ENCODE measurements at places on chromosomes 2 and 18.

- no peak for DNase-seq
Observed at GRCh38 chr2:221724631-221725203, 152.6 kb upstream of the EPHA4 start.

GRCh38 chr2:211494536-211494935 is 938.1 kb downstream of the CPS1 start:
- DNase-seq, result peak; percentile 27

DNA sequence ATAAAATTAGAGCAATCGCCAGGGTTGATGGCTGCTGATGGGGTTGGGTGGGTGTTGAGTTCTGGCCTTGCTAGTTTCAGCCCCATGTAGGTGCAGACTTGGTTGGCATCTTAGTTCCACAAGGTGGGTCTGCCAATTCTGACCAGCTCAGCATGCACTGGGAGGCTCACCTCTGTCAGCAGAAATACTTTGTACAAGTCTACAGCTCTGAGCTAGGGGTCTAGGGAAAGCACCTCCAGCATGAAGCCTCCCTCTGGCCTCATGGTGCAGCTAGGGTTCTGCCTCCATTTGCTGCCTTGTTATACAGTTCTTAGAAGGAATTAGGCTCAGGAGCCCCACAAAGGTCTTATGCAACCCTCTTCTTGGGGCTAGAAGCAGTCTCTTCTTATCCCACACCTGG is 278.9 kb upstream of the HDAC4 start:
- DNase-seq, result no peak

GRCh38 chr2:64439194-64439593 is 14.8 kb upstream of the LGALSL start:
- DNase-seq, result no peak

DNA sequence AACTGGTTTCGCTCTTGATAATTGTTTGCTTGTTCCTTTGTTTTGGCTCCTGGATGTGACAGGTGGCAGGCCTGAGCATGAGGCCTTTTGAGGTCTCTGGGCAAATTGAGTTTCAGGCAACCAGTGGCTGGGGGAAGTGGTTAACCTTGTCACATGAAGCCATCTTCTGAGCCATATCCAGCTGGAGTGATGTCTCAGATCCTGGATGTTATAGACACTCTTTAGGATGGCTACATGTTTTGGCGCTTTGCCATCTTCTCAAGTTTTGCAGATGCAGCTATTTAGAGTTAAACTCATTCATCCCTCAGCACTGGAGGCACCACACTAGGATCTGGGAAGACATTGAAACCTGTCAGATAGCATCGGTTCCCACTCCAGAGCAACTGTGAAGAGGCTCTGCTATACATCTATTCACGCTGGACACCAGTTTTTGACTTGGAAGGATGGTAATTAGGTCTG is 25.3 kb upstream of the TACR1 start:
- no peak for DNase-seq

DNA sequence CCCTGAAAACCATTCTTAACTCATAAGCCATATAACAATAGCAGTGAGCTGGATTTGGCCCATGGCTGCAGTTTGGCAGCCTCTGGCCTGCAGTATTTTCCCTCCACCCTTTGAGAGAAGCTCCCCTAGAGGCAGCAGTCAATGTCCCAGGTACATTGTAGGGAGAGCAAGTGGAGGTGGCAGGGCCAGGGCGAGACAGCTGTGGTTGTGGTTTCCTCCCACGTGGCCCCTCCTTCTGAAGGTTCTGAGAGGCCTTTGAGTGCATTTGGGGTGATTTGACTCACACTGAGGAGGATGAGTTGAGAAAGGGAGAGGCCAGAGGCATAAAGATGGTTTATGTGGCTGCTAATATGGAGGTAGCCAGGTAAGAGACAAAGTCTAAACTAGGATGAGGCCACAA is 45.5 kb upstream of the LDAH start:
- no peak for DNase-seq

GRCh38 chr18:9413576-9413975 is 61.7 kb upstream of the RALBP1 start:
- DNase-seq, result no peak

DNA sequence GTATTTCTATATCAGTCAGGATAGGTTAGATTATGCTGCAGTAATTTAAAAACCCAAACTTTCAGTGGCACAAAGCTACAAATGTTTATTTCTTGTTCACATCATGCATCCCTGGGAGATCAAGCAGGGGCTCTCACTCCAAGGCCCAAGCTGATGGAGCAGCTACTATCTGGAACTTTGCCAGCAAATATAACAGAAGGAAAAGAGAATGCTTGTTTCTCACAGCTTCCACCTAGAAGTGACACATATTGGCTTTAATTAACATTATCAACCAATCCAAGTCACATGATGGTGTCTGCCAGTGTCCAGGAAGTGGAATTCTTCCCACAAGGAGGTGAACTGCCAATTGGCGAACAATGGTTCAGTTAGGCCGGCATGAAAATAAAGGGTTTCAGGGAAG is 306.9 kb downstream of the BCL11A start:
- DNase-seq, result no peak

GRCh38 chr18:51890762-51891161 is 449.2 kb upstream of the DCC start:
- no peak for DNase-seq

GRCh38 chr2:8437949-8438400 is 243.9 kb upstream of the ID2 start:
- DNase-seq, result no peak

- no peak for DNase-seq
Observed at GRCh38 chr18:60053747-60054304, 154.0 kb downstream of the PMAIP1 start.

DNA sequence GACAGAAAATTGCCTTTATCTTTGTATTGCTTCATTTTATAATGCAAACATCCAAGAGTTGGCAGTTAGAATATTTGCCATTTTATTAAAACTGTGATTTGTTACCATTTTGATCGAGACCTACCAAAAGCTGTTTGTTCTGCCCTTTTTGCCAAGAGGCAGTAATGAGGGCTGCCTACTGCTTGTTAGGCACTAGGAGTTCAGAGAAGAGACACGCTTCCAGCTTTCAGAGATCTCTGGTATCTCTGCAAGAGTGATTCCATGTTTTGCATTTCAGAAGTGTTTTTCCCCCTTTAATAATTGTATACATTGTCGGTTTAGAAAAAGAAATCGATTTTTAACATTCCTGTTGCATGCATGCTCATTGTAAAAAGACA is 628 bp downstream of the MRPL30 start:
- DNase-seq, result no peak

GRCh38 chr2:224038830-224039079 is 331 bp downstream of the SERPINE2 start:
- DNase-seq, result no peak

- no peak for DNase-seq
Observed at GRCh38 chr2:126859631-126860030, 39.1 kb upstream of the TEX51 start.

DNA sequence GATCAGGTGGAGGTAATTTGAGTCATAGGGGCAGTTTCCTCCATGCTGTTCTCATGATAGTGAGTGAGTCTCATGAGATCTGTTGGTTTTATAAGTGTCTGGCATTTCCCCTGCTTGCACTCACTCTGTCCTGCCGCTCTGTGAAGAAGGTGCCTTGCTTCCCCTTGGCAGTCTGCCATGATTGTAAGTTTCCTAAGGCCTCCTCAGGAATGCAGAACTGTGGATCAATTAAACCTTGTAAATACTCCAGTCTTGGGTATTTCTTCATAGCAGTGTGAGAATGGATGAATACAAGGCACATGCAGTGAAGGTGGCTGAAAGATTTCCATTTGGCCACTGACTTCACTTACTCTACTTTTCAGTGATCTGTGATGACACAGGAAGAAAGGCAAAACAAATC is 133.7 kb downstream of the SH3BP4 start:
- DNase-seq, result no peak

- peak; percentile 53 for DNase-seq
Observed at GRCh38 chr2:147082850-147083522, 761.8 kb upstream of the ACVR2A start.

DNA sequence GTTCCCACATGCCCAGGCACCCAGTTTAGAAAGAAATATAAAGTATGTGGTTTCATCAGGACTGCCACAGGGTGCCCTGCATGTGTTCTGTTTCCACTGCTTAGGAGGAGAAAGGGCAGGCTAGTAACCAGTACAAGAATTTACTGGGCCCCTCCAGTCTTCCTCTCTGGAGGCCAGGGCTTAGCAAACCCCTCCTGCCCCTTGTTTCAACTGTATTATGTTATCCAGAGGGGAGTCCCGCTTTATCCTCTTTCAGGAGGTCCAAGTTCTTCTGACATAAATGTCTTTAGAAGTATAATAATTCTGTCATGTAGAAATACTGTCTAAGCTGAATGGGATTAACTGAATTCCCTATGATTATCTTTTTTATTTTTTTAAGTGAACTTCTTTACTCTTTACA is 132.1 kb downstream of the WDSUB1 start:
- no peak for DNase-seq

DNA sequence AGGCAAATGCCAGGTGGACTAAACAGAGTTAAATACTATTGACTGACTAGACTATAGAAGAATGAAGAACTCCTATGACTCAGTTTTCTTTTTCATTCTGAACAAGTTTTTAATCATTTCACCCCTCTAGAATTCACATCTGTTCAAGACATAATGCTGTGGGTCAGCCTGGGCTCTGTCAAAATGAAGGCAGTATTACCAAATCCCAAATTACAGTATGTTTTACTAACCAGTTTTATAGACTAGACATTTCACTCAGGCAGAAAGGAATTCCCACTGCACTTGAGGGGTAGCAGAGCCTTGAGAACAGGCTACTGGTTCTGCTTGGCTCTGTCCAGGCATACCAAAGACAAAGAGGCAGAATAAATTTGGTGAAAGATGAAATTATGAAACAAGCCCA is 511.7 kb downstream of the EPHA4 start:
- DNase-seq, result no peak

- DNase-seq, result no peak
Observed at GRCh38 chr2:46901611-46902010, 14.0 kb downstream of the MCFD2 start.

GRCh38 chr2:20806286-20806685 is 16.6 kb downstream of the LDAH start:
- DNase-seq, result no peak

GRCh38 chr2:70607121-70607561 is 53.5 kb upstream of the TGFA start:
- DNase-seq, result no peak

DNA sequence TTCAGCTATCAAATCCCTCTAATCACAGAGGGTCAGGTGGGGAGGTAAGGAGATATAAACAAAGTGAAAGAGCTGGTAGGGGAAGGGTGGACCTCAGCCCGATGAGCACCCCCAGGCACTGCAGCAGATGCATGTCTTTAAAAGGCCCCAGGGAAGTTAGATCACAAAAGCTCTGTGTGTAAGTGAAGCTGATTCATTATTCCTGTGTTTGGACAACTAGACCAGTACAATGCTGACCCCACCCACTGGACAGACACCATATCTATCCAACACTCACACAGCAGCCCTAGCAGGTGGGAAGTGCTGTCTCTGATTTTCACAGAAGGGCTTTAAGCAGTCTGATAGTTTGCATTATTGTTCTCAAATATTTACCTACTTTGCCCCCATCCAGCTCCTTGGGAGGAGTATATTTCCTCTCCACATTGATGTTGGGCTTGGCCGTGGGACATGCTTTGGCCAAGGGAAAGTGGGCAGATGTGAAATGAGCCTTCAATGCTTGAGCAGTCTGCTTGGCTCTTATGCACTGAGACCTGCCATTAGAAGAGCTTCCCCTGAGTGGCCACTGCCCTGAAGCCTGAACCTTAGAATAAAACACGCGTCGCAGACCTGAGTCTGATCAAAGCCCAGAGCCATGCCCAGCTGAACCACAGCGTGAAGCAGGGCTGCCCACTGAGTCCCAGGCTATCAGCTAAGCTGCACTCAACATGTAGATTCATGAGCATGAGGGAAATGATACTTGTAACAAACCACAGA is 111.4 kb downstream of the COPS8 start:
- no peak for DNase-seq

DNA sequence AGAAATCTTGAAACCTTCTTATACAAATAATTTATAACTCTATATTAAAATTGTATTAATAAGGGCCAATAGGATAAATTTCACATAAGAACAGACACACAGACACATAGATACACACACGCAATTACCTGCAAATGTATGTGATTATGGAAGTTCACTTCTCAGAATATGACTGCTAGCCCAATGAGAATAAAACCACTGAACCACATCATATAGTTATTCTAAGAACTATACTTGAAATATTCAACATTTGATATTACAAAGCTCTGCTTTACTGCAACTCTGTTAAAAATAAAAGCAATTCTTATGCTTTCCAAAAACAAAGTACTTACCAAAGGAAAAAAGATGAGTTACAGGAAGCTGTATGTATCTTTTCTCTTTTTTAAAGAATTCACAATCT is 51.1 kb downstream of the PGAP1 start:
- no peak for DNase-seq

DNA sequence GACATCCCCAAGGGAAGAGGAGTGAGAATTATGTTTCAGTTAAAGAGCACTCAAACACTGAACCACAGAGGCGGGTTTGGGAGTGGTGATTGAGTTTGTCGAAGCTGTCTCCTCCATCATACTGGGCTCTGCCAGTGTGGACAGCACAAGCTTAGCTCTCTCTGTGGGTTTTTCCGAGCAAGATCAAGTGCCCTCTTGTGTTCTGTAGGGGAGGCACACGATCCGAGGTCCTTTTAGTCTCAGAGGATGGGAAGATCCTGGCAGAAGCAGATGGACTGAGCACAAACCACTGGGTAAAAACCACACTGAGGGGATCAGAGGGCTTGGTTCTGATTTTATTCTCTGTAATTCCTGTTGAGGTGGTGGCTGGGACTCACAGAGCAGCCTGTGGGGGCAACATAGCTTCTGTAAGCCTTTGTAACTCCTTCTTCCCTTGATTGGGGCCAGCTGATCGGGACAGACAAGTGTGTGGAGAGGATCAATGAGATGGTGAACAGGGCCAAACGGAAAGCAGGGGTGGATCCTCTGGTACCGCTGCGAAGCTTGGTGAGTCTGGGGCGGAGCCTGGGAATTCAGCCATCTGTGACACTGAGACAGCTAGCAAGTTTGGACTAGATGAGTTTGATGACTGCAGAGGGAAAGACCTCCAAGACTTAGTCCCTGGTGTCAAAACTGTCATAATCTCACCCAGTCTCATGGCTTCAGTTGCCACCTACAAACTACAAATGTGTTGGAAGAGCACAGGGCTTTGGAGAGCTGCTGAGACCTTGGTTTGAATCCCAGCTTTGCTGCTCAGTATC is 2.0 kb downstream of the NAGK start:
- peak; percentile 29 for DNase-seq

DNA sequence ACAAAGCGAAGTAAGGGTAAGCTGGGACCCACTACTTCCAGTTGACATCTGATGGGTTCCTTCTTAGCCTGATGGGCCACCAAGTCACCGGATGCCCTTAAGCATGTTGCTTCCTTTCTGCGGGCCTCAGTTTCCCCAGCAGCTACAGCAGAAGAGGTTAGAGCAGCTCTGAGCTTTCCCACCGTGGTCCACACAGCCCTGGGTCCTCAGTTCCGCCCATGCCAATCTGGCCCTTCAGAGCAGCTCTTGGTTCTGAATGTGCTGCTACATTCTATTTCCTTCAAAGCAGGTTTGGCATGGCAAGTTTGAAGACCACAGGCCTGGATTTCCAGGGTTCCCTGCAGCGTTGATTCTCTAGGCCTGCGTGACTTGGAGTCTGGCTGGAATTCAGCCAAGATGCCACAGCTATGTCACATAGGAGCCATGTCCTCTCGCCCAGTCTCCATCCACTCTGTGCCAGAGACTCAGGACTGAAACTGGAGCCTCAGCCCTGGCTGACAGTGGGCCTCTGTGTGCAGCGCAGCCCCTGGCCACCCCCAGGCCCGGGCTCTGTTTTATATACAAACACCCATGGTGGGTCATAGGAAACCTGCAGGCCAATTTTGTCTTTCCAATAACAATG is 79.6 kb downstream of the TFCP2L1 start:
- no peak for DNase-seq

Data from NCI-H1694 treated with DMSO at 0.1 percent for 48 hours (cell line).